ENCODE measurements at places on chromosomes 5 and 9. TPM values are rescaled to one million over a fixed set of nuclear protein-coding genes. Genes with fewer than 3 reads are reported as not detected.

GRCh38 chr5:135091286-135091685, 57.3 kb upstream of the PITX1 start:
- no peak overlapping the region for H3K27ac ChIP-seq
- H3K4me3 ChIP-seq, result no peak overlapping the region
- no peaks in the 10 kb centered on the region for H3K27me3 ChIP-seq

DNA sequence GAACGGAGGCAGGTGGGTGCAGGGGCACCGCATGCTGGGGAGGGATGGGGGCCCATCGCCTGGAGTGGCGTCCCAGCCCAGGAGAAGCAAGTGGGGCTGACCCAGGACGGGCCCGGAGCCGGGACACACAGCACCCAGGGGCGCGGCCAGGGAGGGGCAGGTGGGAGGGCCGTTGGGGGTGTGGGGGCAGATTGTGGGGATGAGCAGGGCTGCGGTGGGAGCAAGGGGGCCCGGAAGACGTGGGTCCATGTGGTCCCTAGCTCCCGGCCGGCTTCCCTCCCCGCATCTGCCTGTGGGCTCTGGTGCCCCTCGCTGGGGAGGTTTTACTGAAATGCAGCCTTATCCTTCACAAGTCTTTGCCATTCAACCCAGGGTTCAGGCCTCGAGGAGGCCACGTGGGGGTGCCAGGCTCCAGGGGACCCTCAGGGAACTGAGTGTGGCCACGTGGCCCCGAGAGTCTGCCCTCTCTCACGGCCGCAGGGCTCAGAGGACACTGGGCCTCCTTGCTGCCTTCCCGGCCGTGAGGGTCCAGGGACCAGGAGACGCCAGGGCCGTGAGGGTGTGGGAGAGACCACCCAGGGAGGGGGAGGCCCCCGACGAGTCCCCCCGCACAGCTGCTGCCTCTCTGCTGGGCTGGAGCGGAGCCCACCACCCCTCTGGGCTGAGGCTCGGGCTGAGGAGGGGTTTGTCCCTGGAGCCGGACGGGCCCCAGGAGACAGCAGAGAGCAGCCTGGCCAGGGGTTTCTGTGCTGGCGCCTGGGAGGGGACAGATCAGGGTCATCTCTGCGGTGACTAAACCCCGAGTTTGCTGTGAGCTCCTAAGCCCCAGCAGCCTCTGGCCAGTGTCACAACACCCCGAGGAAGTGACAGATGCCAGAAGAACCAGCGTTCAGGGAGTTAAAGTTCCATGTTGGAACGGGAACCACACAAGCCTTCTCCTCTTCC, 35.2 kb downstream of the SLC9A3 start:
- no peak overlapping the region for H3K27ac ChIP-seq
- no peak overlapping the region for H3K4me3 ChIP-seq
- no peak for DNase-seq

DNA sequence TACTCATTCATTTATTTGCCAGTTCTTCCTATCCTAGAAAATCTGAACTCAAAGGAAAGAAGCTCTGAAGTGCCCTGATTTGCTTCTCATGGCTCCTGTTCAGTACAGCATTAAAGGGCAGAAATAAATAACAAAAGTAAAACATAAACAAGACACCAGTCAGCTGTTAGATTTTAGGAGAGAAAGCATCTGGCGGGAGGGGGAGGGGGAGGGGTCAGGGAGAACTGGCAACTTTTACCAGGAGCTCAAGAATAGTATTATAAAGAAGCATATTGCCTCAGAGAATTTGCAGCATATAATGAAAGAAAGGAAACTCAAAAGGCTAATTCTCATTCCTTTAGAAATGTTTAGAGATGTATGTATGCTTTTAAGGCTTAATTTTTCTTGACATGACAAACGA, 68.1 kb downstream of the SEMA6A start:
- H3K4me3 ChIP-seq, result no peak overlapping the region
- H3K36me3 ChIP-seq, result no peaks in the 10 kb centered on the region
- no peak for DNase-seq
- peaks cover 3% of the 10 kb centered on the region for H3K27me3 ChIP-seq
- H3K4me1 ChIP-seq, result no peaks in the 10 kb centered on the region

DNA sequence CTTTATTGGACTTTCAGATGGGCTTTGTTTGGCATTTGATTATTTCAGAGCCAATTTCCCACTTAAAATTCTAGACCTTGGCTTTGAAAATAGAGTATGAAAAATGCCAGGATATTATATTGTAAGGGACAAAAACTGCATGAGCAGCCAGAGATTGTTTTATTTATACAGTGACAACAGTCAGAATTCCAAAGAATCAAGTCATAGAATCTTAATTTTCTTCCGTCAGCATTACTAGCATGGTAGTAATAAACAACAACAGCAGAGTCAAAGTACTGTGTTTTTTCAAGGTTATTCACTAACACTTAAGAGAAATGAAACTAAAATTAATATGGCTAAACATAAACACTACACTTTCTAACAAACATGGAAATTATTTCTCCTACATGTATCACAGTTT, 52.2 kb downstream of the MLLT3 start:
- H3K4me1 ChIP-seq, result peaks cover 31% of the 10 kb centered on the region
- peak overlapping the region; percentile 94 for H3K27ac ChIP-seq
- no peaks in the 10 kb centered on the region for H3K36me3 ChIP-seq
- 0 out of 2 replicates have a peak overlapping the region, but pooled peaks have one; percentile 11 for H3K4me3 ChIP-seq
- no peak for DNase-seq

GRCh38 chr5:58069846-58070245, 390.0 kb downstream of the PLK2 start:
- H3K27me3 ChIP-seq, result no peaks in the 10 kb centered on the region
- H3K4me3 ChIP-seq, result no peak overlapping the region
- peaks cover 28% of the 10 kb centered on the region for H3K4me1 ChIP-seq
- no peaks in the 10 kb centered on the region for H3K36me3 ChIP-seq

GRCh38 chr5:23648656-23649055, 141.2 kb downstream of the PRDM9 start:
- DNase-seq, result no peak
- no peaks in the 10 kb centered on the region for H3K27me3 ChIP-seq
- no peaks in the 10 kb centered on the region for H3K4me1 ChIP-seq
- H3K36me3 ChIP-seq, result no peaks in the 10 kb centered on the region

DNA sequence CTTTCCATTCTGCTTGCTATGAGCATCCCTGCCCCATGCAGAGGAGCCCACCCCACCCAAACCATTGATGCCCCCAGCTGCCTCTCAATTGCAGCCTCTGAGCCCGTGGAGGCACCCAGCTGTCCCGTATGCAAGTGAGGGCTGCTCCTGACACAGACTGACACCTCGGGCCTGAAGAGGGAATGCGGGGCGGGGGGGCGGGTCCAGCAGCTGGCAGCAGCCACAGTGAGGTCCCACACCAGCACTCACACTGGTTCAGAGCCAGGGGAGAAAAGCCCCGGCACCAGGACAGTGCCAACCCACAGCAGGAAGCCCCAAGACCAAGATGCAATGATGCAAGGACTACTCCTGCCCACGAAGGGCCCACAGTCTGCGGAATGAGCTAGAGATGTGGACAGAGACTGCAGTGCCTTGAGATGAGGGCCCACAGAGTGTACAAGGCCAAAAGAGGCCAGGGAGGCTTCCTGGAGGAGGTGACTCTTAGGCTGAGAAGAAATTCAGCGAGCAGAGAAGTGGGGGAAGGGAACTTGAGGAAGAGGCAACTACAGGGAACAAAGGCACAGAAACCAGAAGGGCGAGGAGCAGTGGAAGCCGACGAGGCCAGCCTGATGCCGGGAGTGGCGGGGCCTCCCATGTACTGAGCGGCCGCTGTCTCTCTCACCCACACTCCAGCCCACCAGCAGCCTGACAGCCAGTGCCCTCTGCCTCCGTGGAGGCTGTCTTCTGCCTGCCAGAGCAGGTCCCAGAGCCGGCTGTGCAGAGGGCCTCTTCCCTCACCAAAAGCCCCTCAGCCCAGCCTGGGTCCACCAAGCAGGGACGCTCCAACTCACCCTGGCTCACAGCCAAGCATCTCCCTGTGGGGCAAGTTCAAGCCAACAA, 9.2 kb downstream of the EEIG1 start:
- H3K4me3 ChIP-seq, result no peak overlapping the region
- H3K27ac ChIP-seq, result no peak overlapping the region
- H3K36me3 ChIP-seq, result peaks cover 8% of the 10 kb centered on the region
- peaks cover 23% of the 10 kb centered on the region for H3K4me1 ChIP-seq

DNA sequence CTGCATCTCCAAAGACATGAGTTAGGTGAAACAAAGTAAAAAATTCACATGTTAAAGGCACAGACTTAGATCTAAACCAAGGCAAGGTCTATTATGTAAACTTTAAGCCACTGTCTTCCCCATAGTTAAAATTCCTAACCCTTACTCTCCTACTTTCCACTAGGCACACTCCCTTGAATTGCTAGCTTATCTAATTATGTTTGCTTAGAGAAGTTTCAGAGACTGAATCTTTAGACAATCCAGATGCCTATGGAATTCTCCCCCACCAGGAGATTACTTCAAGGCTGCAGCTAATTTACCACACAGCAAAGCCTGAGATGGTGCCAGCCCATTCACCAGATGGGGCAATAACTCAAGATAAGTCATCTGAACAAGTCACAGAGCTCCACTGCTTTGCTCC, 803.1 kb upstream of the COX7C start:
- H3K27ac ChIP-seq, result no peak overlapping the region
- H3K36me3 ChIP-seq, result no peaks in the 10 kb centered on the region
- DNase-seq, result no peak
- H3K4me1 ChIP-seq, result no peaks in the 10 kb centered on the region
- H3K4me3 ChIP-seq, result no peak overlapping the region
- no peaks in the 10 kb centered on the region for H3K27me3 ChIP-seq

- H3K36me3 ChIP-seq, result no peaks in the 10 kb centered on the region
- no peaks in the 10 kb centered on the region for H3K4me1 ChIP-seq
- no peaks in the 10 kb centered on the region for H3K27me3 ChIP-seq
- H3K4me3 ChIP-seq, result no peak overlapping the region
- H3K27ac ChIP-seq, result no peak overlapping the region
- no peak for DNase-seq
These were observed 119.5 kb upstream of the CTNND2 start for GRCh38 chr5:12023614-12024241.

GRCh38 chr5:142977363-142978051, 207.3 kb downstream of the ARHGAP26 start:
- peak; percentile 87 for DNase-seq
- H3K4me3 ChIP-seq, result no peak overlapping the region
- H3K27me3 ChIP-seq, result no peaks in the 10 kb centered on the region
- no peaks in the 10 kb centered on the region for H3K36me3 ChIP-seq

DNA sequence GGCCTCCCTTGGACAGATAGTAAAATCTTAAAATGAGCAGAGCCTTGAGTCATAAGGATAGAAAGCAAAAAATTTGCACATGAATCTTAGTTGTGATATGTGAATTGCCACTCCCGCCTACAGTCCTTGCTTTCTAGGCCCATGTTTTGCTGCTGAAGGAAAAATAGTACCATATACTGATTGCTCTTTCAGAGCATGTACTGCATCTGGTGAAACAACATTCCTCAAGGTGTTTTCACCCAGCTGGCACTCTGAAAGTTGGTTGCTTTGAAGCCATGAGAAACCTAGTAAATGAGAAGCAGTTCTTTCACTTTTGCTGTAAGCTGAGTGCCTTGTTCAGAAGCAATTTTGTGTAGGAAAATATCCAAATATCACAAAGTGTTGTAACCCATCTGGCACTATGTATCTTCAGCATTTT, 10.3 kb downstream of the CDC37L1 start:
- DNase-seq, result no peak
- H3K27ac ChIP-seq, result no peak overlapping the region
- no peaks in the 10 kb centered on the region for H3K4me1 ChIP-seq
- no peak overlapping the region for H3K4me3 ChIP-seq
- 0 out of 2 replicates have a peak, but pooled peaks cover 2% of the 10 kb centered on the region for H3K36me3 ChIP-seq

GRCh38 chr5:153256-153655, 38.0 kb upstream of the LRRC14B start:
- peak overlapping the region; percentile 19 for H3K4me3 ChIP-seq
- peak; percentile 76 for DNase-seq
- peaks cover 29% of the 10 kb centered on the region for H3K4me1 ChIP-seq

- no peaks in the 10 kb centered on the region for H3K27me3 ChIP-seq
- no peak overlapping the region for H3K27ac ChIP-seq
- no peaks in the 10 kb centered on the region for H3K4me1 ChIP-seq
- H3K36me3 ChIP-seq, result no peaks in the 10 kb centered on the region
- no peak overlapping the region for H3K4me3 ChIP-seq
These were observed 203.2 kb upstream of the IRX1 start for GRCh38 chr5:3392306-3392939.

- no peak overlapping the region for H3K4me3 ChIP-seq
- no peaks in the 10 kb centered on the region for H3K4me1 ChIP-seq
- H3K27ac ChIP-seq, result no peak overlapping the region
These were observed 110.5 kb downstream of the GAS1 start for GRCh38 chr9:86836797-86837196.

GRCh38 chr9:69420611-69421270, 95.7 kb downstream of the ENTREP1 start:
- H3K27ac ChIP-seq, result no peak overlapping the region
- H3K4me1 ChIP-seq, result no peaks in the 10 kb centered on the region
- H3K36me3 ChIP-seq, result no peaks in the 10 kb centered on the region
- no peaks in the 10 kb centered on the region for H3K27me3 ChIP-seq
- DNase-seq, result no peak
- no peak overlapping the region for H3K4me3 ChIP-seq

- H3K4me1 ChIP-seq, result peaks cover 54% of the 10 kb centered on the region
- DNase-seq, result no peak
- no peak overlapping the region for H3K27ac ChIP-seq
- no peaks in the 10 kb centered on the region for H3K27me3 ChIP-seq
These were observed 201.2 kb upstream of the CDKN2B start for GRCh38 chr9:22210262-22210661.

CER1 gene
- not detected for total RNA-seq

OTULINL gene
- total RNA-seq, result 0.58 TPM
